ENCODE measurements at places on chromosomes 12 and 14.

GRCh38 chr12:59115526-59115925 lies 195.2 kb upstream of the LRIG3 start:
- DNase-seq = no peak

DNA sequence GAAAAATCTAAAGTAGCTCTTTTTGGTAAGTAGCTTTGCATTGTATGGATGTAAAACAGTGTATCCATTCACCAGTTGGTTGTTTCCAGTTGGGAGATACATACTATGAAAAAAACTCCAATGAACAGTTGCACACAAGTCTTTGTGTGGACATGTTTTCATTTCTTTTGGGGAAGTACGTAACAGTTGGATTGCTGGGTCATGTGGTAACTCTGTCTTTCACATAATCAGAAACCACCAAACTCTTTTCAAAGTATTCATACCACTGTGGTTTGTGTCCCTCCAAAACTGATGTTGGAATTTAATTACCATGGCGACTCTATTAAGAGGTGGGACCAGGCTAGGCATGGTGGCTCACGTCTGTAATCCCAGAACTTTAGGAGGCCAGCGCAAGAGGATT lies 58.9 kb upstream of the RESF1 start:
- no peak for DNase-seq

GRCh38 chr12:30997685-30998440 lies 71.3 kb downstream of the TSPAN11 start:
- DNase-seq = no peak

GRCh38 chr14:31037709-31038221 lies 11.6 kb upstream of the STRN3 start:
- no peak for DNase-seq

DNA sequence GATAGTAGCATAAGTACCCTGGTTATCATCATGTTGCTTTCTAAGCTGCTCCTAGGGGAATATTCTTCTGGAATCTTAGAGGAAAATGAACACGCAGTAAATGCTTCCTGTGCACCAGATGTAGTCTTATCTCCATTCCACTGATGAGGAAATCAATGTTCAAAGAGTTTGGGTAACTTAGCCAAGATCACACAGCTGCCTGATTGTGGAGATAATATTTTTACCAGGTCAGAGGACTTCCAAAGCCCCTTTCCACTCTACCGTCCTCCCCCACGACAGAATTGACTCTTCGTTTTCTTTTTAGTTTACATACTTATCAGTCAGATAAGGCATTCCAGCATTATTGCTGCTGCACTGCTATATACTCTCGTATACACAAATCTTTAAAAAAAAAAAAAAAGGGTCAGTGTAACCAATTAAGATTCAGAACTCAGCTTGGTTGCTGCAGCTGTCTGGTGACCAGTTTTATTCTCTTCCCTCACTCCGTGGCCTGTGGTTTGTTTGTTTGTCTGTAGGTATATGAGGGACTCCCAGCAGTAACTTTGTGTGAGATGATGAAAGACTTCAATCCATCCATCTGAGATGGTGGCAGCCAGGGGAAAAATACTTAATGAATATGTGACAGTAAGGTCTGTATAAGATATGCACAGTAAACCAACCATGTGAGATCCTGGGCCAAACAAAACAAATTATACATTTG lies 110.5 kb downstream of the TGFB3 start:
- no peak for DNase-seq

DNA sequence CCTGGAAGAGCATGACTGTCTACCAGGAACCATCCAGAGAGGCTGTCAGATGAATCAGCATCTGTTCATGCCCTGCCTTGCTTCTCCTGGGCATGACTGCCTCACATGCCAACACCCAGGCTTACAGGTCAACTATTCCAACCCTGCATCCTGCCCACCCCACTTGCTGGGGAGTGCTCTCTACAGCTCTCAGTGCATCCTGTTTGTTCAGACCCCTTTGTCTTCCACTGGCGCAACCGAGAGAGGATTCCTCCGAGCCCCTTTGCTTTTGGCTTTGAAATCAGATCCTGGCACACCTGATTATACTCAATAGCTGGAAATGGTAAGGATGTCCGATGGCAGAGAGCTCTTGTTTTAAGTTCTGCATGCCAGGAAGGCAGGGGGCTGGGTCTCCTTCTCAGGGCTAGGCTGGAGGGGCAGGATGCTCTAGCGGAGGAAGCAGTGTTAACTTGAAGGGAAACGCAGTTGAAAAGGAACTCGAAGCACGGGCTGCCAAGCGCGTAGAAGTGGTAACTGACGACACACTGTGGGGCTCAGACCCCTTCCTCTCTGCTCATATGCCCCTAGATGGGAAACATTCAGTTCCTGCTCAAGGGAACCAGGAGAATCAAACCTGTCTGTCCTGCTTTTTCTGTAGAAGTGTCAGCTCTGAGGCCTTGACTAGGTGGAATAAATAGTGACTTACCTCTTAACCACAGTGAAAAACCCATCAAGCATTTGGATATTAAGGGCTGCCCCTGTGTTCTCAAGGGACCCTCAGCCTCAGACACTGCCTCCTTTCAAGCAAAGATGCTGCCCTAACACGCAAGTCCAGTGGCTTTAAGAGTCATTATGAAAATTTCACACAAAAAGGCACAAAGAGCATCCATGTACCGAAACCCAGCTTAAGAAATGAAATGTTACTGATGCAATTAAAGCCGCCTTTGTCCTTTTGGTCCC lies 297.5 kb downstream of the ZFP36L1 start:
- DNase-seq = no peak

- DNase-seq = no peak
Measured at GRCh38 chr14:102977475-102977874, 55.0 kb downstream of the AMN start.

DNA sequence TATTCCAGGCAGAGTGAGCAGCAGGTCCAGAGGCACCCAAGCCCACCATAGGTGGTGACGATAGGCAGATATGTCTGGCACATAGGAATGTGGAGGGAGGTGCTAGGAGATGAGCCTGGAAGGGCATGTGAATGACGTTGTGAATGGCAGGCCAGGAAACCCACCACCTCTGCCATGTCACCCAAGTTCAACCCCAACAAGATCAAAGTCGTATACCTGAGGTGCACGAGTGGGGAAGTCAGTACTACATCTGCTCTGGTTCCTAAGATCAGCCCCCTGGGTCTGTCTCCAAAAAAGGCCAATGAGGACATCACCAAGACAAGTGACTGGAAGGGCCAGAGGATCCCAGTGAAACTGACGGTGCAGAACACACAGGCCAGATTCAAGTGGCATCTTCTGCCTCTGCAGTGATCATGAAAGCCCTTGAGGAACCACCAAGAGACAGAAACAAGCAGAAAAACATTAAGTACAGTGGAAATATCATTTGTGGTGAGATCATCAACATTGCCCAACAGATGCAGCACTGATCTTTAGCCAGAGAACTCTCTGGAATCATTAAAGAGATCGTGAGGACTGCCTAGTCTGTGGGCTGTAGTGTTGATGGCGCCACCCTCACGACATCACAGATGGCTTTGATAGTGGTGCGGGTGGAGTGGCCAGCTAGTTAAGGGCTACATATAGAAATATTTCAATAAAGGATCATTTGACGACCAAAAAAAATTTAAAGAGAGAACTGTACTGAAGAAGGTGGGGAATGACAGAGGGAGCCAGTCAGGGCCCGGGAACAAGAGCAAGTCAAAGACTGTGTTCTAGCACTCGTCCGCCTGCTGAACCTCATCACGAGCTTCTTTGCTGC lies 99.7 kb downstream of the ZFP36L1 start:
- peak; percentile 50 for DNase-seq
